Activated effector memory CD4-positive, alpha-beta T cell treated with Interleukin-2 at 50 U/mL for 16 hours (primary cell): ENCODE measurements at places on chromosomes 2 and 18.

- DNase-seq, result no peak
Observed at GRCh38 chr2:102420290-102420689, 2.7 kb upstream of the IL18RAP start.

DNA sequence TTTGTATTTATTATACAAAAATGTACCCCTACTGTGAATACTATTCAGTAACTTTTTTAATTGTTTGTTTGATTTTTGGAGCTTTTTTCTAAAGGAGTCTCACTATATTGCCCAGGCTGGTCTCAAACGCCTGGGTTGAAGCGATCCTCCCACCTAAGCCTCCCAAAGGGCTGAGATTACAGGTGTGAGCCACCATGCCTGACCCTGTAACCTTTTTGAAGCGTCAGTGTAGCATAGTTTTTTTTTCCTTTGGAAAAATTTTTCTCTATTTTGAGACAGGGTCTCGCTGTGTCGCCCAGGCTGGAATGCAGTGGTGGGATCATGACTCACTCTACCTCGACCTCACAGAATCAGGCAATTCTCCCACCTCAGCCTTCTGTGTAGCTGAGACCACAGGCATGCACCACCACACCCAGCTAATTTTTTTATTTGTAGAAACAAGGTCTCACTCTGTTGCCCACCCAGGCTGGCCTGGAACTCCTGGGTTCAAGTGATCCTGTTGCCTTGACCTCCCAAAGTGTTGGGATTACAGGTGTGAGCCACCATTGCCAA, 2.0 kb downstream of the GMCL1 start:
- no peak for DNase-seq

GRCh38 chr18:59458575-59458974, 99.5 kb upstream of the LMAN1 start:
- DNase-seq, result no peak

- DNase-seq, result no peak
Observed at GRCh38 chr2:221318376-221319130, 253.6 kb downstream of the EPHA4 start.

GRCh38 chr2:14363137-14363536, 269.4 kb upstream of the LRATD1 start:
- DNase-seq, result no peak

DNA sequence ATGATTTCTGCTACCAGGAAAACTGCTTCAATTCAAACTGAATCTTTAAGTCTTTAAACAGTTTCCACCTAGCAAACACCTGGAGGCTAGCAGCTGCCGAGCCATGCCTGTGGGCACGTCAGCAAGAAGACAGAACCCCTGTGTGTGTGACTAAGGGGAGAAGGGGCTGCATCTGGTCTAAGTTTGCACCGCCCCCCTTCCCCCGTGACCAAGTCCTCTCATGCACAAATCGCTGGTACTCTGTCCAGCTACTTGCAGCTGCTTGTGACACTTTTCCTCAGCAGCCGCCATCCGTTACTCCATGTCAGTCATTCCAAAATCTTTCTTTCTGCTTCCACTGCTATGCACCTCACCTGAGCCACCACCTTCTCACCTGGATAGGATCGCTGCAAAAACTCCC, 355.0 kb downstream of the SS18 start:
- no peak for DNase-seq

DNA sequence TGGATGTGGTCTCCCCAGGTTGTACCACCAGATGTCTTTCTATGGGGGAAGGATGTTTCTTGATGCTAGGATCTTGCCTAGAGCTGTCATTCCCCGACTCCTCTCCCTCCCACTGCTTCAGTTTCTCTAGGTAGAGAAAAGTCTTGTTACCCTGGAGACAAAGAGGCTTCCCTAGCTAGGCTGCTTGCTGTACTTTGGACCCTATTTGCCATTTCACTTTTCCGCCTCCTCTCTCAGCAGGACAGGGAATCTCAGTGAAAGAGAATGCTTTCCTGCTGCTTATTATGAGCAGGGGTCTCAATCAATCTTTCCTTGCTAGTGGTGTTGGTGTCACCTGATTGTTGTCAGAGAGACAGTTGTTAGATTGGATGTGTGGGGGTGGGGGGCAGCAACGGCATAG, 818.8 kb upstream of the GYPC start:
- no peak for DNase-seq

DNA sequence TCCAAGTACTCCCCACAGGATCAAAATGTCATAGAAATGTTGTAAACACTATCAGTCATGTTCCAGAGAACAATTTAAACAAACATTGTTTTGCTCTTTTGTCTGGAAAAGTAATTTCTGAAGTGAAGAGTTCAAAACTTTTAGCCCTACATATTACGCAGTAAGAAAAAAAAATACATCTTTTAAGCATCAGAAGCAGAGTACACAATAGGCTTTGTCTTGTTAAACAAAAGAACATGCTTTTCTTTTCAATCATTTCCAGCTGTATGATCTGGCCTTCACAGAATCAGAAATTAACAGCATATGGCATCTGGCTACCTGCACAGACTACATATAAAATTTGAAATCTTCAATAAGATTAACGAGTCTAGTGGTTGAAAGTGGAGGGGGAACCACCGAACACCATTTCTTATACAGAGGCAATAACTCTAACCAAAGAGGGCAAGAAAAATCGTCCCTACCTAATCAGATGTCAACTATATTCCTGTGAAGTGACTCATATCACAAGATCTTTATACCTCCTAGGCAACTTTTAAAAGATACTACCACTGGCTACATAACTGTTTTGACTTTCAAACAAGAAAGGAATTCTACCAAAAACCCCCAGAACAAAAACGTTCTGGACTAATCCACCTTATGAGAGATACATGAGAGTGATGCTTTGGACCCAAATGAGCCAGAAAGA, 149.3 kb downstream of the EXOC6B start:
- DNase-seq, result no peak

- DNase-seq, result no peak
Observed at GRCh38 chr18:3248658-3249359, 1.2 kb downstream of the MYL12A start.

DNA sequence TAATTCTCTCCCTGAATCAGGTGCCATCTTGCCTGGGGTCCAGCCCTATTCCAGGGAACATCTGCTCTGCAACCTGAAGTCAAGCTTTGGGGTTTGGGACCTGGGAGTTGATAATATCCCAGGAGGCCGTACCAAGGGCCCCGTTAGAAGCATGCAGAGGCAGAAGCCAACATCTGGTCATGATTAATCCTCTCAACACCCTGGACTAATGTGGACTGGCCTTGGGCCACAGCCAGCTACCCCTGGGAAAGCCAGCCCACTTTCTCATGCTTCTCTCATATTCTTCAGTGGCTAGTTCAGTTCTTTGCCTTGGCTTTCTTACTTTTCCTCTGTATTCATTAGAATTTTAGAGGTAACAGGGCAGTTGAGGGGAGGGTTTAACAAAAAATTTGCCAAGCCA, 515.6 kb upstream of the NRP2 start:
- DNase-seq, result no peak

- no peak for DNase-seq
Observed at GRCh38 chr18:9428862-9429661, 46.3 kb upstream of the RALBP1 start.

- no peak for DNase-seq
Observed at GRCh38 chr18:37452682-37453385, 112.8 kb downstream of the CELF4 start.
